CD4-positive, alpha-beta T cell (primary cell): ENCODE measurements at places on chromosomes 12 and 14. TPM values are rescaled to one million over a fixed set of nuclear protein-coding genes. Genes with fewer than 3 reads are reported as not detected.

DNA sequence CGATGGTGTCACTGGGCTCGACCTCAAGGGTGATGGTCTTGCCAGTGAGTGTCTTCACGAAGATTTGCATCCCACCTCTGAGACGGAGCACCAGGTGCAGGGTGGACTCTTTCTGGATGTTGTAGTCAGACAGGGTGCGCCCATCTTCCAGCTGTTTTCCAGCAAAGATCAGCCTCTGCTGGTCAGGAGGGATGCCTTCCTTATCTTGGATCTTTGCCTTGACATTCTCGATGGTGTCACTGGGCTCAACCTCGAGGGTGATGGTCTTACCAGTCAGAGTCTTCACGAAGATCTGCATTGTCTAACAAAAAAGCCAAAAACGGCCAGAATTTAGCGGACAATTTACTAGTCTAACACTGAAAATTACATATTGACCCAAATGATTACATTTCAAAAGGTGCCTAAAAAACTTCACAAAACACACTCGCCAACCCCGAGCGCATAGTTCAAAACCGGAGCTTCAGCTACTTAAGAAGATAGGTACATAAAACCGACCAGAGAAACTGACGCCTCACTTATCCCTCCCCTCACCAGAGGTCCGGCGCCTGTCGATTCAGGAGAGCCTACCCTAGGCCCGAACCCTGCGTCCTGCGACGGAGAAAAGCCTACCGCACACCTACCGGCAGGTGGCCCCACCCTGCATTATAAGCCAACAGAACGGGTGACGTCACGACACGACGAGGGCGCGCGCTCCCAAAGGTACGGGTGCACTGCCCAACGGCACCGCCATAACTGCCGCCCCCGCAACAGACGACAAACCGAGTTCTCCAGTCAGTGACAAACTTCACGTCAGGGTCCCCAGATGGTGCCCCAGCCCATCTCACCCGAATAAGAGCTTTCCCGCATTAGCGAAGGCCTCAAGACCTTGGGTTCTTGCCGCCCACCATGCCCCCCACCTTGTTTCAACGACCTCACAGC lies 717 bp downstream of the UBC start:
- H3K4me3 ChIP-seq = peak overlapping the region; percentile 98
- no peaks in the 10 kb centered on the region for H3K27me3 ChIP-seq
- H3K27ac ChIP-seq = peak overlapping the region; percentile 99
- peak; percentile 88 for DNase-seq

DNA sequence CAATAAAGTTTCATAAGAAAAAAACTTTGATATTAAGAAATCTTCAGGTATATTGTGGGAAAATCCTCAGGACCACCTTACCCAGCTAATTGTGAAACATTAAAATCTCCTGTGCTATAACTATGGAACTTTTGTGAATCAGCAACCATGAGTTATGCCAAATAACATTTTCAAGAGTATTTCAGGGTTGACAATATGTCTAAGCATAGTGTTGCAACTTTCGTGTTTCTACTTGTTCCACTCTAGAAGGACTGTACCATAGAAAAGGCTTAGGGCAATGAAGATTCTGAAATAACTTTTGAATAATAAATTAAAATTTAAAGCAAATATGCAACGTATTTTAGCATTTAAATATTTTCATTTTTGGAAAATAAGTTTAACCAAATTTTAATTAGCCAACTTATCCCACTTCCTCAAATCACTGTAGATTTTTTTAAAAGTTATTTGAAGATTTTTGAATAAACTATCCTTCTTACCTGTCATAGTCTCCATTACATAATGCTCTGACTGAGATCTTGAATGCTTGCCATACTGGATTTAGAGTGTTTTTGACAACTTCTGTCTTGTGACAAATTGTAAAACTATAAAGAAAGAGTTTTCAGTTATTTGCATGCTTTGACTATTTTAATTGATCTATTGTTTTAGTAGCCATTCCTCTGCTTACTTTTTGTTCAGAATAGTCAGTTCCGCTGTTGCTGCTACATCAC lies 143.6 kb downstream of the CPNE8 start:
- H3K4me3 ChIP-seq = no peak overlapping the region
- H3K4me1 ChIP-seq = no peaks in the 10 kb centered on the region
- no peaks in the 10 kb centered on the region for H3K36me3 ChIP-seq
- no peak overlapping the region for H3K27ac ChIP-seq
- no peaks in the 10 kb centered on the region for H3K27me3 ChIP-seq

- H3K36me3 ChIP-seq = no peaks in the 10 kb centered on the region
- no peak for DNase-seq
- no peak overlapping the region for H3K27ac ChIP-seq
- H3K4me3 ChIP-seq = no peak overlapping the region
Observed at GRCh38 chr14:78875049-78875448, 704.9 kb downstream of the NRXN3 start.

DNA sequence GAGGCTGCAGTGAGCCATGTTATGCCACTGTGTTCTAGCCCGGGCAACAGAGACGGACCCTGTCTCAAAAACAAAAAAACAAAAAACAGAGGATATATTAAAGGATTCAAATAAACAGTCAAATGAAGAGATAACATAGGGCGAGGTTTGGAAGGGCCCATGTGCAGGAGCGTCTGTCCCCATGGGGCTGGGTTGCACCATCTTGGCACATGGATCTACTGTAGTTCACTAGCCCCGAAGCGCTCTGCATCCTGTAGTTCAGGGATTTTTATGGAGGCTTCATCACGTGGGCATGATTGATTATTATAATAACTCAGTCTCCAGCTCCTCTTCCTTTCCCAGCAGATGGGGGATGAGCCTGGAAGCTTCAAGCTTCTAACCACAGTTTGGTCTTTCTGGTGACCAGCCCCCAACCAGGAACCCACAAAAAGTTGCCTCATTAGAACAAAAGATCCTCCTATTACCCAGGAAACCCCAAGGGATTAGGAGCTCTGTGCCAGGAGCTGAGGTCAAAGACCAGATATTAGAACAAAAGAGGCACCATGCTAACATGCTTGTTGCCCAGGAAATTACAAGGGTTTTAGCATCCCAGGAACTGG lies 59.9 kb downstream of the HCAR2 start:
- no peak for DNase-seq
- H3K27me3 ChIP-seq = no peaks in the 10 kb centered on the region
- H3K4me1 ChIP-seq = no peaks in the 10 kb centered on the region
- no peak overlapping the region for H3K4me3 ChIP-seq
- no peaks in the 10 kb centered on the region for H3K36me3 ChIP-seq

GRCh38 chr14:61368114-61368710 lies 46.8 kb downstream of the PRKCH start:
- no peak overlapping the region for H3K4me3 ChIP-seq
- H3K4me1 ChIP-seq = peaks cover 65% of the 10 kb centered on the region
- peaks cover 5% of the 10 kb centered on the region for H3K36me3 ChIP-seq
- H3K27me3 ChIP-seq = no peaks in the 10 kb centered on the region
- DNase-seq = no peak

GRCh38 chr14:99755629-99756603 lies 37.3 kb upstream of the EML1 start:
- no peak overlapping the region for H3K4me3 ChIP-seq
- H3K36me3 ChIP-seq = no peaks in the 10 kb centered on the region
- DNase-seq = no peak
- no peak overlapping the region for H3K27ac ChIP-seq

The VRTN gene
- total RNA-seq = not detected

The BIN2 gene
- total RNA-seq = 138 TPM
